CD8-positive, alpha-beta memory T cell (primary cell): ENCODE measurements at places on chromosomes 6 and 20. TPM values are rescaled to one million over a fixed set of nuclear protein-coding genes. Genes with fewer than 3 reads are reported as not detected.

Gene EDN1
- total RNA-seq: 0.11 TPM

Gene TSBP1
- not detected for total RNA-seq

DNA sequence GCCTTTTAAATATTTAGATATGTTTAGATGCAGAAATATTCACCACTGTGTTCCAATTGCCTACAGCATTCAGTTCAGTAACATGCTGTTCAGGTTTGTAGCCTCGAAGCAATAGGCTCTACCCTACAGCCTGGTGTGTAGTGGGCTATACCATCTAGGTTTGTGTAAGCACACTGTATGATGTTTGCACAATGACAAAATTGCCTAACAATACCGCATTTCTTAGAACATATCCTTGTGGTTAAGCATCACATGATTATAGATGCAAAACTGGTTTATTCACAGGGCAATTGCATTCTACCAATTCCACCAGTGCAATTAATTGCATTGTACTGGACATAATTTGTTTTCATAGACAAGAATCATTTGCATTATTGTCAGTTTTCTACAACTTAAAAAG lies 7.9 kb upstream of the SLC22A16 start:
- H3K27ac ChIP-seq: no peak overlapping the region
- no peak overlapping the region for H3K4me3 ChIP-seq
- no peak for DNase-seq
- H3K4me1 ChIP-seq: no peaks in the 10 kb centered on the region
- no peaks in the 10 kb centered on the region for H3K27me3 ChIP-seq
- H3K36me3 ChIP-seq: no peaks in the 10 kb centered on the region

Gene TXLNB
- 0.13 TPM for total RNA-seq

GRCh38 chr6:66896415-66896814 lies 1189.4 kb upstream of the EYS start:
- DNase-seq: no peak
- H3K4me3 ChIP-seq: no peak overlapping the region
- no peaks in the 10 kb centered on the region for H3K27me3 ChIP-seq
- H3K4me1 ChIP-seq: no peaks in the 10 kb centered on the region

- no peaks in the 10 kb centered on the region for H3K36me3 ChIP-seq
- H3K4me3 ChIP-seq: no peak overlapping the region
- no peaks in the 10 kb centered on the region for H3K27me3 ChIP-seq
- no peak overlapping the region for H3K27ac ChIP-seq
Observed at GRCh38 chr6:18413381-18413780, 26.2 kb downstream of the RNF144B start.

DNA sequence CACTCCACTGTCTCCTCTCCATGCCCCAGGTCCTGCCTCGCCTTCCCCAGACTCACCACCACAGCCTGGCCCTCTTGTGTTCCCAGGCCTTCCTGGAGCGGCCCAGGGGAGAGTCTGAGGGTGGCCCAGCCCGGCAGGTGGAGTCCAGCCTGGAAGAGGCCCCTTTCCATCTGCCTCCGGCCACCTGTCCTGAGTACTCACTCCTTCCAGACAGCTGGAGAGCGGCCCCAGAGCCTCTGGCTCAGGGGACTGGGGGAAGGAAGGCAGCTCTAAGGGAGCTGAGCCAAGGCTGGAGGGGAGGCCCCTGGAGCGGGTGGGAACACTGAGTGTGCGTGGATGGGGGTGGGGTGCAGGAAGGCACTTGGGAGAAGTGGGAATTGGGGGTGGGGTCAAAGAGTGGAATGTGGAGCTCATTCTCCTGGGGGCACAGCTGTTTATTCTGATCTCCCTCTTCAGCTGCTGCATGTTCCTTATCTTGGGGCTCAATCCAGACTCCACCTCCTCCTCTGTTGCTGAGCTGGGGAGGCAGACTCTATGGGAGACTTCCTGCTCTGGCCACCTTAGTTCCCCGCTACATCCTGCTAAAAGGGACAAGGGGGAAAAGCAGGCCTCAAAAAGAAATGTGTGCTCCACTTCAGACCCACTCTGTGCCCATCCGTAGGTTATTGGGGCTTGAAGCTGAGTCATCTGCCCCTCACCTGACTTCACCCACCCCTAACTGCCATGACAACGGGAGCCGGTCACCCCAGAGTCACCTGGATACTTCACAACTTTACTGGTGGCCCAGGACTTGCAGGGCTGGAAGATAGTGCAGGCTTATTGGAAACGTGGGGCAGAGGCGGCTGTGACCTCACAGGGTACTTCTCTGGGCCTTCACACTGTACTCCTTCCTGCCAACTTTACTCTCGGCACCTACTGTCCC lies 19.5 kb upstream of the TAF8 start:
- H3K27me3 ChIP-seq: no peaks in the 10 kb centered on the region
- H3K4me3 ChIP-seq: peak overlapping the region; percentile 38
- peak overlapping the region; percentile 75 for H3K27ac ChIP-seq
- DNase-seq: no peak

DNA sequence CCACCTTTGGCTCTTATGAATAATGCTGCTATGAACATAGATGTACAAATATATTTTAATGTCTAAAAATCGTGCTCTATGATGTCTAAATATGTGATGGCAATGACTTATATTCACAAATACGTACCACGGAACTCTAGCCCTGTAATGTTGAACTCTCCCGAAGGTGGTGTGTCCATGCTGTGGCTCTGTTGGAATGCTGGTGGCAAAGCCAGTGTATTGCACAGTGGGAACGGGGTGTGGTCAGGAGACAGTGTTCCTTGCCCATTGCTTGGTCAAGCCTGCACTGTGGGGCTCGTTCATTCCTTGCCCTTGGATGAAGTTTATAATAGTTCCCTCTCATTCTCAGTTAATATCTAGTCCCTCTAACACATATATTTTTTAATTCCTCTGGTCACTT lies 109.6 kb downstream of the MTHFD1L start:
- H3K4me1 ChIP-seq: no peaks in the 10 kb centered on the region
- H3K27ac ChIP-seq: no peak overlapping the region
- DNase-seq: no peak
- no peaks in the 10 kb centered on the region for H3K27me3 ChIP-seq
- no peaks in the 10 kb centered on the region for H3K36me3 ChIP-seq
- H3K4me3 ChIP-seq: no peak overlapping the region

- H3K4me3 ChIP-seq: no peak overlapping the region
- H3K4me1 ChIP-seq: no peaks in the 10 kb centered on the region
- no peaks in the 10 kb centered on the region for H3K36me3 ChIP-seq
- no peak overlapping the region for H3K27ac ChIP-seq
- DNase-seq: no peak
Observed at GRCh38 chr6:46963626-46964025, 41.9 kb upstream of the ADGRF5 start.
